ENCODE measurements at places on chromosomes 1 and 21. TPM values are rescaled to one million over a fixed set of nuclear protein-coding genes. Genes with fewer than 3 reads are reported as not detected.

Gene FCRL5
- total RNA-seq, result 1.1 TPM

Gene NTRK1
- total RNA-seq, result 7.5 TPM

Gene MAP3K7CL
- total RNA-seq, result 4.3 TPM

Gene CFH
- total RNA-seq, result 11.8 TPM

Gene DENND2C
- under 0.01 TPM for total RNA-seq

Gene PDE4B
- 26.9 TPM for total RNA-seq

Gene SLC30A10
- not detected for total RNA-seq

Gene AMY1C
- not detected for total RNA-seq

Gene NFASC
- total RNA-seq, result under 0.01 TPM

Gene KCNJ6
- total RNA-seq, result under 0.01 TPM

Gene KCNJ9
- not detected for total RNA-seq
